Fibroblast of upper back skin (primary cell): ENCODE measurements at places on chromosomes 1 and 21.

GRCh38 chr1:67908250-67908936 lies 75.1 kb upstream of the GNG12 start:
- DNase-seq = peak; percentile 51

DNA sequence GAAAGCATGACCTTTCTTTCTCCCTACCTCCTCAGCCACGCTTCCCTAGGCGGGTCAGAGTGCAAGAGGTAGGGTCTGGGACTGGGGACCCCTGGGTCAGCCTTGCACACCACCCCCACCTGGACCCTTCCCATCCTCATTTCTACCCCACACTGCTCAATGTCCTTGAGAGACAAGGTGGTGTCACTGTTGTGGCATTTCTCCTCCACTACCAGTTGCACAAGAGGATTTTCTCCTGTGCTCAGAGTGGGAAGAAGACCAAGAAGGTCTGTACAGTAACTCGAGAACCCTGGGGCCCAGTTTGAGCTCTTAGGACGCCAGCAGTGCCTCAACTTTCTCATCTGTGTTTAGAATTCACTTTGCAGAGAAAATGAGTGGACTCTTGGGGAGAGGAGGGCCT lies 49.4 kb upstream of the CD34 start:
- no peak for DNase-seq

GRCh38 chr1:76759950-76760349 lies 107.3 kb upstream of the ST6GALNAC5 start:
- peak; percentile 35 for DNase-seq

- DNase-seq = peak; percentile 14
These were observed 24.3 kb downstream of the PER3 start for GRCh38 chr1:7808253-7808844.

GRCh38 chr1:224805889-224806288 lies 123.6 kb upstream of the DNAH14 start:
- DNase-seq = no peak

- no peak for DNase-seq
These were observed at the start of gene SEC16B for GRCh38 chr1:177969825-177970371. Gene SEC16B (minus strand): TSS chr1:177970058. CDS start chr1:177967981, 2,077 bp downstream.

DNA sequence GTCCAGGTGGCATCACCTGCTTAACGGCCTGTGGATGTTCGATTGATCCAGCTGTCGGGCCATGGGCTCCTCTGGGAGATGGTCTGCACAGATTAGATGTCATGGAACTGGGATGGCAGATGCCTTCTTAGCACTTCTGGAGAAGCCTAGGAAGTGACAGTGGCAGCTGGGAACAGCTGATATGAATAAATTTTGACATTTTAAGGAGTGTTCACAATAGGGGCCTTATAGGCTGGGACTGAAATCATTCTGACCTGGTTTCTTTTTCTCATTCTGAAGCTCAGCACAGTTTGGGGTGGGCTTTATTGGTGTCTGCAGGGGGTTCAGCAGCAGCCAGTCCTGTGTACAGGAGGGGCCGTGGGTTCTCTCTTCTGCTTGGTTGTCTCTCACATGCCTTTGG lies 175.3 kb downstream of the CACNA1E start:
- no peak for DNase-seq

- no peak for DNase-seq
These were observed 38.0 kb downstream of the SAMD13 start for GRCh38 chr1:84339503-84339902.

DNA sequence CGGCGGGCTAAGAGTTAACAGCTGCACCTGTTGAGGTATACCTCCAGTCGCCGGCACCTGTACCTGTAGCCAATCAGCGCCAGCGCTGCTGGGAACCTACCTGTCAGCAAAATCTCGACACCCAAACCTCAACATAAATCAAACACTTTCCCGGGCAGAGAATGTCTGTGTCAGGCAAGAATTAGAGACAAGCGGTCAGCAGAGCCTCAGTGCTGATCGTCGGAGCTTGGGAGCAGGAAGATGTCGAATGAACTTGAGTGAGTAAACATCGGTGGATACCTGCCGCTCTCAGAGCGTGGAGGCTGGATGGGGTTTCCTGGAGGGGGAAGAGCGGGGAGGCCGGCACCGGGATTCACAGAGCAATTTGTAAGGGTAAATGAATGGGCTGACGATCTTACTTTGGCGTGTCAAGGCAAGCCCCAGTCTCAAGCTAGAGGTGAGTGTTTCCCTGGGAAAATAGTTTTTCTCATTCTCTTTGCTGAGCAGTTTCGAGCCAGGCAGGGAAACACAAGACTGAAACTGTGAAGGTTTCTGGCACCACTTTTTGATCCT lies at the start of gene GRHL3:
GRHL3 (plus strand) TSS at position 46 of the 552 bp plus-strand sequence; CDS start at position 241, 195 bp downstream.
- peak; percentile 26 for DNase-seq

DNA sequence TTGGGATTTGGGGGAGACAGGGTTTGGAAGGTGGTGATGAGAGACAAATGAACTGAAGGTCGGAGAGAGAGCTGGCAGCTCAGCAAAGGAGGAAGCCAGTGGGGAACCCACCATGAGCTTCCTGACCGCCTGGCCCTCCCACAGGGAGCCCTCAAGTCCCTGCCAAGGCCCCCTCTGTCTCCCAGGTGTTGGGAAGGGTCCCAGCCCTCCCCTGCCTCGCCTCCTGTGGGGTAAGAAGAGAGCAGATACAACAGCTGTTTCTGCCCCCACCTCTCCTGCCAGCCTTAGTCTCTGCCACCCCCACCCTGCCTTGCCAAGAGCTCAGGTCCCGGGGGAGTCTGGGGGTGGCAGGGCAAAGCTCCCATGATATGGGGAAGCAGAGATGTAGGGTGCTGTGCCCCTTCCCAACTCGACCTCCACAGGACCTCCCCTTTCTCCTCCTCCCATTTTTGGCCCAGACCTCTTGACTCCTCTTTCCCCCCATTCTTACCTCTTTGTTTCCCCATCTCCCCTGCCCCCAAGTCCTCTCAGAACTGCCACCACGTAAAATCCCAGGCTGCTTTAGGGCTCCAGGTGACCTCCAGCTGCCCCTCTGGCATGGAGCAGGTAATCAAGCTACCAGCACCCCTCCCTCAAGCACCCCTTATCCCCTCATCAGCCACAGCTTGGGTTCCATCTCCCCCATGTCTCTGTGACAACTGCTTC lies 556 bp downstream of the S100A1 start:
- DNase-seq = no peak

DNA sequence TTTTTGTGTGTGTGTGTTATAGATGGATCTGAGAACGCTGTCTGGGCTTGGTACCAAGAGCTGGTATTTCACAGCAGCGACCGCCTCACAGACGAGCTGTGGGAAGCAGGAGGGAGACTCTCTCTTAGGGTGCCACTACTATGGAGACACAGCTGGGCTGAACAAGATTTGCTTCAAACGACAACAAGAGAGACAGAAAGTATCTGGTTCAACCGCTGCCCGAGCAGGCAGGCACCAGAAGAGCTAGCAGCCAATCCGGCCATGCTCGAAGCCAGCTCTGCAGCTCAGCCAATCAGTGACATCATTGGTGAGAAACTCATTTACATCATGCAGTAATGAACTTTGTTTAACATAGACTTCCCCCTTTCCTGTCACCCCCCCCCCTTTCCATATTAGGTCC lies 341.3 kb downstream of the USP25 start:
- DNase-seq = peak; percentile 83

DNA sequence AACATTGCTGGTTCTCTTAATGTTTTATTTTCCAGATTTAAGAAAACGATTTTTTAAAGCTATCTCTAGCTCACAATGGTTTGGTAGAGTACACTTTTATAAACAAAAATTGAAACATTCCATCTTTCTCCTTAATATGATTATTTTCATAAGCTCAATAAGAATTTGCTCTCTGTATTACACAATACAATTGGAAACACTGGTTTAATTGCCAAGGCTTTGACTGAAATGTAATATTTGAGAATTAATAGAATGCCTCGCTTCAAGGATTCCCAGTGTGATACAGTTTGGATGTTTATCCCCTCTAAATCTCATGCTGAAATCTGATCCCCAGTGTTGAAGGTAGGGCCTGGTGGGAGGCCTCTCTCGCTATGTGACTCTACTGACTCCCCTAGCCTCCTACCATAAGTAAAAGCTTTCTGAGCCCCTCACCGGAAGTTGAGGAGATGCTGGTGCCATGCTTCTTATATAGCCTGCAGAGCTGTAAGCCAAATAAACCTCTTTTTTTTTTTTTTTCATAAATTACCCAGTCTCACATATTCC lies 67.4 kb downstream of the DDAH1 start:
- no peak for DNase-seq

GRCh38 chr1:220336391-220337031 lies 64.3 kb upstream of the RAB3GAP2 start:
- no peak for DNase-seq

DNA sequence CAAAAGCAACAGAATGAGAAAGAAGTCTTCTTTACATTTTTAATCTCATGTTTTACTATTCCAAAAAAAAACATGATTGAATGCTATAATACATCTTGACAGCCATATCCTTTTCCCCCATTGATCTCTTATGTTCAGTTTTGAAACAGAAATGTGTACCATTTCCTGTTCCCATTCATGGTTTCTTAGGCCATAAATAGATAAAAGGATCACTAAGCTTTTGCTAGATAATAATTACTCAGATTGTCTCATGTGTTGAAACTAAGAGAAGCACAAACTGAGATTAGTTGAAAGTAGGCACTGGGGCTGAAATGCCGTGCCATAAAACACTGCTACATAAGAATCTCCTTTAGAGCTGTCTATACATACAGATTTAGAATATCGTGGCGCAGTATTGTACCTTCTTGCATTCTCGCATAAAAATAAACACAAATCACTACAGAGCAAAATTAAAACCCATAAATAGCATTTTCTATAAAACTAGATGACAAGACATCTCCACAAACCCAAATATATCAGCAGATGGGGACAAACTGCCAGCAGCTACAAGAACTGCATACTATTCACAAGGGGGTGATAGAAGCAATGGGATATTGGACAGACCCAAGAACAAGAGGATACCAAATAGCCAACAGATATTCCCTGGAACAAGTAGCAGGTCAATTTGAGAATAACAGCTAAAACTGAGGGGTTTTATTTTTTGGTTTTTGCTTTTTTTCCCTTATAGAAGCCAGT lies 405.3 kb upstream of the PRMT6 start:
- peak; percentile 10 for DNase-seq

- DNase-seq = no peak
These were observed 238.4 kb upstream of the DMRTA2 start for GRCh38 chr1:50661626-50662025.

DNA sequence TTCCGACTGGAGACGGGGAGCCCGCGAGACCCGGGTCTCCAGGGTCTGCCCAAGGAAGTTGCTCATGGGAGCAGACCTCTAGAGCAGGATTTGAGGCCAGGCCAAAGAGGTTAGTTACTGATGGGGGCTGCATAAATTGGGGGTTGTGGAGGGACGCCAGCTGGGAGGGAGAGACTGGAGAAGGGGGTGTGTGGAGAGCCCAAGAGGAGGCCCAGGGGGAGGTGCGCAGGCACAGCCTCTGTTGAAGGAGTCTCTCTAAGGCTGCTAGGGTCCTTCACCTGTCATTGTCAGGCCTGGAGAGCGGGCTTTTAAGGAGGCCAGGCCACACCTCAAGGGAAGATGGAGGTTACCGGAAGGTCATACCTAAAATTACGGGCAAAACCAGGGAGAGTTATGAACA lies 363 bp downstream of the PLA2G5 start:
- DNase-seq = no peak

DNA sequence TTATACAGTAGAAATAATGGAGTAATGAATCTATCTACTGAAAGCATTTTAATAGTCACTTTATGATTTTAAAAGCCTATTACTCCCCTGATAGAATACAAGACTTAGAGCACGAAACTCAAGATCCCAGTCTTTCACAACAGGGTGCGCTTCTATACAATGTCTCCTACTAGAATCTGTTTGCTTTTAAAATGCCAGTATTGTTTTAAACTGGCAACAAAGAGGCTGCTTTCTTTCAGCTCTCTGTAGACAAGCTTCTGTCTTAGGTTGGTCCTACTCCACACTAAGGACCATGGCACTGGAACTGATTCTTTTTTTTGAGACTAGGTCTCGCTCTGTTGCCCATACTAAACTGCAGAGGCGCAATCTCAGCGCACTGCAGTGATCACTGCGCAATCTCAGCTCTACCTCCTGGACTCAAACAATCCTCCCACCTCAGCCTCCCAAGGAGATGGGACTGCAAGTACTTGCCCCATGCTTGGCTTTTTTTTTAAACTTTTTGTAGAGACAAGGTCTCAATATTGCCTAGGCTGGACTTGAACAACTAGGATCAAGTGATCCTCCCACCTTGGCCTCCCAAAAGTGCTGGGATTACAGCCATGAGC lies 4.8 kb downstream of the DCAF8 start:
- DNase-seq = no peak

GRCh38 chr1:9746651-9747050 lies 77.1 kb downstream of the CLSTN1 start:
- no peak for DNase-seq

DNA sequence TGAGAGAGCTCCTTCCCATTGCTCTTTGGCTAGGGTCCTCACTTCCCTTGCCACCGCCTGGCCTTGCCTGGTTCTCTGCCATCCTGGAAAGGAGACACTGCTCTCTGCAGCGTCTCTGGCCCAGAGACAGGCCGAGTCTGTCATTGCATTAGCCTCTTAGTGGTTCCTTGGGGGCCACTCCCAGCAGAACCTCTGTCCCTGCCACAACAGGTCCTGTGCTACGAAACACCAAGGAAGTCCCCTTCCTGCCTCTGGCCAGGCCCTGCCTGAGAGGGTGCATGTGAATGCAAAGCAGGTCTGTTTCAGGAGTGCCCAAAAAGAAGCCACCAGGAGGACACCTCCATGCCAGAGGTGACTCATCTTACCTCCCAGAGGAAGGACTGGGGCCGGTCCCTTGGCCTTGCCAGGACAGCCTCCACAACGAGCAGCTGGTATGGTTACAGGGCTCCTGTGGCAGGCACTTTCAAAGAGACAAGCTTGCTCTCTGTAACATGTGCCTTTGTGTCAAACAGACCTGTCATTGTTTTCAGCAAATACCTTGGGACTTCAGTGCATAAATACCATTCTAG lies 59.6 kb downstream of the VPS26C start:
- peak; percentile 31 for DNase-seq
